ENCODE measurements at places on chromosomes 7 and 10.
A peak's percentile ranks its signal among the peaks of the same experiment; 100 is the strongest.

DNA sequence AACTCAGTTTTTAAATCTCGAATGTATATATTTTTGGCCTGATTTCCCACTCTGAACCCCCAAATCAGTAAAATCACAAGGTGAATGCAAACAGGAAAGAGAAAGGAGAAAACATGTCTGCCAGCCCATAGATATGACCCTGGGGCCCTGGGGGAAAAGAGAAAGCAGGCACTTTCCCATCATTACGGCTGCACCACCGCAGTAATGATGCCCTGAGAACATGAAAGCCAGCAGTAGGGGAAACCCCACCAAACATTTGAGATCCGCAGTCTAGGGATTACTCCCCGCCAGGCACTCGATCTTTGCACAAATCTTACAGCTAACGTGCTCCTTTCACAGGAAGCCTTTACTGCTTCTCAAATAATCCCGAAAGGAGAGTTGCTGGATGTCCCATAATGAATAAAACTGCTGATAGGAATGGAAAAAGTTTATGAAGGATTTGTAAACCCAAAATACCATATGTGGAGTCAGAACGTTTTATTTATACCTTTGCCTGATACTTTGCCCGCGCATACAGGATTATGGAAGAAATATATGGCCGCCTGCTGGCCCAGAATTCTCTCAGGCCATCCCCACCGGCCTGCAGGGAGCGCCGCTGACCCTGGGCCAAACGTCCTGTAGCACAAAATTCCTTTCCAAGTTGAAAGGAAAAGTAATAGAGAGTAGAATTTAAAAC lies 180.0 kb upstream of the INHBA start:
- DNase-seq: peak; percentile 62

DNA sequence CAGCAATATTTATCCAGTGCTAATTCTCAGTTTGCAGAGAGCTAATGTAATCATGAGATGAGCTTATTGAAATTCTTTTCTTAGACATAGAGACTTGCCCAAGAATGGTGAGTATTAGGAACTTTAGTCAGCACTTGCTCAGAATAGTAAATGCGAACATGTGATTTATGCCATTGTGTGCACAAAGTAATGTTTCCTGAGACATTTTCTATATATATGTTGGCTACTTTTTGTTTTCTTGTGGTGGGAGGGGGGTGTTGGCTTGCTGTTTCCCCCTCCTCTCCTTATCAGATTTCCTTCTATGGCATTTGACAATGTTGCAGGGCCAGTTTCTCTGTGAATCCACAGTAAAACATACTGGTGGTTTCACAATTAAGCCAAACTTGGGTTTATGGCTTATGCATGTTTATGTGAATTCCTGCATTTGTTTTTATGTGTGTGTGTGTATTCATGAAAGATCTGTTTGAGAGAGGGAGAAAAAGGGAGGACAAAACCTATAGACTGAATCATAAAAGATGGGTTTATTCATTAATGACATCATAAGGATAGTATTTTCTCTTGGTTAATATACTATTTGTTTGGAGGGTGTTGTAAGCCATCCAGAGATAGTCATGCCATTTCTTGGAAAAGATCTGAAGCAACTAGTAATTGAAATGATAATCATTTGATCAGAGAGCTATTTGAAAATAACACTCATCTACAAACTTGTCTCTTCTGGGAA lies 36.3 kb downstream of the ARID5B start:
- DNase-seq: peak; percentile 30

- no peak for DNase-seq
Measured at GRCh38 chr7:140297192-140297591, 101.1 kb downstream of the SLC37A3 start.

DNA sequence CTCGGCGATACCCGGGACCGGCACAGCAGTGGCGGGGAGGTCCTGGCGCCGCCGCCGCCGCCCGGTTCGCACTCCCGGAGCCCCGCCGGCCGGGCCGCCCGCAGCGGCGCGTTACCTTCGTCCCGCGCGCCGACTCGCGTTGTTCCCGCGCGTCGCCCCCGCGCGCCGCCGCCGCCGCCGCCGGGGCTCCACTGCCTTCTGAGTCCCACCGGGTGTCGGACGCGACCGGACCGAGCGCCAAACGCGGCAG lies at the start of gene EZH2:
Gene EZH2, minus strand, starts transcription at position 243 of the 250 bp plus-strand sequence. CDS start 36,993 bp downstream, outside the sequence.
- no peak for DNase-seq

GRCh38 chr7:3229904-3230470 lies 71.1 kb upstream of the SDK1 start:
- DNase-seq: no peak

GRCh38 chr7:20510573-20510900 lies 104.9 kb upstream of the ABCB5 start:
- no peak for DNase-seq

GRCh38 chr10:11684717-11685645 lies 57.2 kb upstream of the ECHDC3 start:
- peak; percentile 80 for DNase-seq

- no peak for DNase-seq
Measured at GRCh38 chr10:123797813-123798212, 93.8 kb downstream of the CPXM2 start.

DNA sequence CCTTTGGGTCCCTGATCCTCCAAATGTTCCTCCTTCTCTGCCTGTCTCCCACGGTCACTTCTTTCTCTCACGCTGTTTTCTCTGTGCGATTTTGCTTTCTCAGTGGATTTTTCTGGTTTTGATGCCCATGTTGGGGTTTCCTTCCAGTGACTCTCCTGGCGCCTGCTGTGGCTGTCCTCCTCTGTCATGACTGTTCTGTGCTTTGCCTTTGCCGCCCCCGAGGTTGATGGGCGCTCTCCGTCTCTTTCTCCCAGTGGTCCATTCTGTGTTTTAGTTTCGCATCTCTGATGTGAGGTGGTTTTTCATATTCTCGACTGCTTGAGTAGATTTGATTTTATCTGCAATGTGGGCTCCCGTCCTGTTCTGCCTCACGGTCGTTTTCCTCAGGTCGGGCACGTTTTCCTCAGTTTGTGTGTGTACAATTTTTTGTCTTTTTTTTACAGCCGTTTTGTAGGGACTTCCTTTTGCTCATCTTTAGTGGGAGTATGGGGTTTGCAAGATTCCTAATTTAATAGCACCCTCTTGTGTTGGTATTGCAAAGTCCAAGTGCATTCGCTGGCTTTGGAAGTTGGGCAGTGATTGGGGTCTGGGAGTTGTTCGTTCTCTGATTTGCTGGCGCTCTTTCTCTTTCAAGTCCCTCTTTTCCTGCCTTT lies 100.0 kb downstream of the INPP5A start:
- peak; percentile 22 for DNase-seq

DNA sequence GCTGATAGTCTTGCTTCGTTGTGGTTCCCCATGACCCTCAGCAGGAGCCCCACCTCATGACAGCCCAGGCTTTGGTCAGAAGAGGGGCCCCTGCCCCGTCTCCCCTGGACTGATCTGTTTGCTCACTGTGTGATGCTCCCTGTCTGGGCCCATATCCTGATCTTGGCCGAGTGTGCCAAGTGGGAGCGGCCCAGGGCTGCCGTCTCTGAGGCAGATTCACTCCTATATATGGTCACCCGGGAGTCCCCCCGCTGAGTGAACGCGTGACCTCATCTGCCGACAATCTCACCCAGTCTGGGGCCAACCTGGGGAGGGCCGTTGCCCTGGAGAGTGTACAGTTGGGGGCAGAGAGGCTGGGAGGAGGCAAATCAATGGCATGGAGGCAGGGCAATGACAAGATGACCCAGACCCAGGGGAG lies 34.5 kb downstream of the PPIF start:
- DNase-seq: peak; percentile 4

GRCh38 chr7:2903682-2904162 lies 59.6 kb upstream of the GNA12 start:
- DNase-seq: no peak

DNA sequence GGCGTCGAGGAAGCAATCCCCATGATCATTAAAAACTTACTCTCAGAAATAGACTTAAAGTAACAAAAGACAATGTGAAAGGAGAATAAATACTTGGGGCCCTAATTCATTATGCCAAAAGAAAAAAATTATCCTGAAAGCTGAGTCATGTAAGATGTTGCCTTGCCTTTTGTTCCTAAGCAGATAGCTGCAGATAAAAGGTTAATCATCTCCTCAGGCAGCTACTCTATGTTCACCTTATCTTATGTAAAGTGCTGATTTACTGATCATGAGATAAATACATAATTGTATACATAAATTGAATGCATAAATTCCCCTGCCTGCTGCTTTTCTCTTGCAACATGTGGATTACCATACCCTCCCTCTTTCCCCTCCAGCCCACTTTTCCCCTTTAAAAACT lies 28.1 kb upstream of the CREB3L2 start:
- DNase-seq: no peak

GRCh38 chr10:95408148-95408960 lies 117.6 kb upstream of the PDLIM1 start:
- DNase-seq: no peak

DNA sequence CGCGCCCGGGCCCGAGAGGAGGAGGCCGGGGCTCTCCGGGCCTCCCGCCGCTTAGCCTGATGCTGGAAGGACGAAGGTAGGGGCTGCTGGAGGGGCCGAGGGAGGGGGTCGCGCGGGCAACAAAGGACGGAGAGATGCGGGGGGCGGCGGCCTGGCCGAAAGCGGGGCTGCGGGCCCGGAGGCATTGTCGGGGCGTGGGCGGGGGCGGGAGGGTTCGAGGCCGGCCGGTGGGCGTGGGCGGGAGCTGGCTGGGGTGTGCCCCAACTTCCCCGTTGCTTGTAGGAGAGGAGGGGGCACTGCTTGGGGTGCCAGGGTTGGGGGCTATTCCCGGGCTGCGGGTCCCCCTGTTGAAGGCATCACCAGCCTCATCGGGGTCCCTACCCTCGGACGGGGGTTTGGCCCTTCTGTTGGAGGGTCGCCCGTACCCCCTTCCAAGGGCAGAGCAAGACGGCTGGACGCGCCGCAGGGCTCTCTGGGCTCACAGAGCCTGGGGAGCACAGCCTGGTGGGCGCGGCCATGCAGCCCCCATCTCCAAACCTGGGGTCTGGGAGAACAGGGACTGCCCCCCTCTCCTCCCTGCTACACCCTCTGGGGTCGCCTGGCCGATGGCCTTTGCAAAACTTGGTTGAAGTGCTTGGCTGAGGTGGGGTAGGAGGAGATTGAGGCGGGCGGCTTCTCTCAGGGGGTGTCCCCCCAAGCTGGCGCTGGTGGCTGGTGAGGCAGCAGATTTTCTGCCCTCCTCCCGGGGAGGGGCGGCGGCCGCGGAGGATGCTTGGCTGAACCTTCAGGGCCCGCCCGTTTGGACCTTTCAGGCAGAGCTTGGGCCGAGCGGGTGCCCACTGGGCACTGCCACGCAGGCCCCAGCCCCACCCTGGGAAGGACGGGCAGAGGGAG lies 699 bp downstream of the CLIP2 start:
- peak; percentile 41 for DNase-seq

DNA sequence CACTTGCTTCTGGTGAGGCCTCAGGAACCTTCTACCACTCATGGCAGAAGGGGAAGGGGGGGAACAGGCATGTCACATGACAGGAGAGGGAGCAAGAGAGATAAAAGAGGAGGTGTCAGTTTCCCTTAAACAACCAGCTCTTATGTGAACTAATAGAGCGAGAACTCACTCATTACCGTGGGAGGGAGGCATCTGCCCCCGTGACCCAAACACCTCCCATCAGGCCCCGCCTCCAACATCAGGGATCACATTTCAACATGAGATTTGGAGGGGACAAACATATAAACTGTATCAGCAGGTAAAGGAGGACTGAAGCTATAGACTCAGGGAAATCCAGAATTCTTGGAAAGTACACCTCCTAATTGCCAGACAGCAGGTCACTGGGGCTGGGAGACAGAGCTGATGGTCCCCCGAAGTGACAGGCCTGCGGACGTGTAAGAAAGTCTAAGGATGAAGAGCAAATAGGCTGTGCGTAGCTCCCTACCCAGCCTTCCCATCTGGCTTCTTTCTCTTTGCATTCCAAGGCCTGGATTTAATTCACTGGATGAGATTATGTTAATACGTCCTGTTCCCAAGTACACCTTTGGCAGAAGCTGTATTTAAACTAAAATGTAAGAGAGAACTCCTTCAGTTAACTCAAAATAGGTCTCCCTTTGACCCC lies 186.7 kb upstream of the LYZL2 start:
- no peak for DNase-seq

DNA sequence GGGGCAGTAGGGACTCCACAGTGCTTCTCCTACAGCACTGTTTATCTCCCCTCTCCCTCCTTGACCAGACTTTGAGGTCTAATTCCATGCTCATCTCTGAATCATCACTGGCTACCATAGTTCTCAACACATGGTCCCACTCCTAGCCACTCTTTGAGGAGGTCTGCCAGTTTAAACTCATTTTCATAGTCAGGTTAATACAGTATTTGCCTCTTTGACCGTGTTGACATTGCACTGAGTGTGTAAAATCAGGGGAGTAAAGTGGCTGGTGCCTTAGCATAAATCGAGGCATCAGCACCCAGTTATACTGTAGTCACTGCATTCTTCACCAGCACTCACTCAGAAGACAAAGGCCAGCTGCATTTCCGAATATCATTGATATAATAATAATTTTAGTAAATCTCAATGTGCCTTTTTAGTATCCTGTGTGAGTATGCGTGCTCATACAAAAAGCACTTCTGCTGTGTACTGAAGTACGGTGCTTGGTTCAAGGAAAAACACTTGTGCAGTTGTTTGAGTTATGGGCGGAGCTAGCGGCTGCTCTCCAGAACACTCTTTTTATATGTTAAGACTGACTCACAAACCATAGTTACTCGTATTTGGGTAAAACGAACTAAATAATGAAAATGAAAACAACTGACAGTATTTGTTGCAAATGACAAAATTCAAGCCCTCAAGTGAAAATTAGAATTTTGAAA lies 89.7 kb downstream of the GALNT11 start:
- no peak for DNase-seq

DNA sequence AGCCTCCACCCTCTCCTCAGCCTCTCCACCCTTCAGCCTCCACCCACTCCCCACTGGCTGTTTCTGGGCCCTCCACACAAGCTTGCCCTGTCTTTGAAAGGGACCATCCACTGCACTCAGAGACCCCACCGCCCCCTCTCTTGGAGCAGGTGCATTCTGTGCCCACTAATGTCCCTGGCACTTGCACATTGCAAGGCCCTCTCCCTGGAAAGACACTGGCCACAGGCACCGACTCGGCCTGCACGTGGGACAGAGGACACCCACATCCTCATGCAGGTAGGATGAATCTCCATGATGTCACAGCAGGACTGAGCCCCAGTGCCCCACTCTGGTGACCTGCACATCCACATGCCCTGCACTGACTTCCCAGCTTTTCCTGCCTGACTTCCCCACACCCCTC lies 36.8 kb upstream of the EBF3 start:
- no peak for DNase-seq

DNA sequence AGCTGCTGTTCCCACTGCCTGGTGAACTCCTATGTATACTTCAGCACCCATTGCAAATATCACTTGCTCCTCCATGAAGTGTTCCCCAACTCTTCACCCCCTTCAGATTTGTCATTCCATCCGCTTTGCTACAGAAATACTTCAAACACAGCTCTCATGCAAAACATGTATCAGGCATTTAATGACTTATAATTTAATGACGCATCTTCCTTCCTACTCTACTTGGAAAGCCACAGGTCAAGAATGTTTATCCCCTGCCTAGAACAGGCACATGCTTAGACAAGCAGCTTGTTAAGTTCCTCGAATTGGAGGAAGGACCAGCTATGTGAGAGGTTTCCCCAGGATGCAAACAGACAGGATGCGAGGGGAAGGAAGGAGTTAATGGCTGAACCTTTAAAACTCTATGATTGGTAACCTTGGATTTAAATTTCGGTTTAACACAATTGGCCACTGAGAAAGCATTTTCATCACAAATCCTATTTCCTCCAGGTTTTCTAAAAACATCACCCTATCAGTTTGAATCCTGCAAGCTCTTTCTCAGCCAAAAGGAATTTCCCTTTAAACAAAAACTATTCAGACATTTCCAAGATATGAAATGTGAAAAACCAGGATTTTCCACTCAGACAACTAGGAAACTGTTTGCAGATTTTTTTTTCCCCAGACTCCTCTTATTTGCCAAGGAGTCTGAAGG lies 11.5 kb downstream of the CREB3L2 start:
- no peak for DNase-seq
